OCI-LY7 (cell line): ENCODE measurements at places on chromosomes 6 and 20. TPM values are rescaled to one million over a fixed set of nuclear protein-coding genes. Genes with fewer than 3 reads are reported as not detected.

GRCh38 chr20:24694157-24694726, 224.8 kb downstream of the SYNDIG1 start:
- no peak for DNase-seq

GRCh38 chr20:53070706-53071392, 98.7 kb downstream of the TSHZ2 start:
- DNase-seq = peak; percentile 55

- no peak for DNase-seq
These were observed 87.8 kb downstream of the GMDS start for GRCh38 chr6:2157441-2158127.

DNA sequence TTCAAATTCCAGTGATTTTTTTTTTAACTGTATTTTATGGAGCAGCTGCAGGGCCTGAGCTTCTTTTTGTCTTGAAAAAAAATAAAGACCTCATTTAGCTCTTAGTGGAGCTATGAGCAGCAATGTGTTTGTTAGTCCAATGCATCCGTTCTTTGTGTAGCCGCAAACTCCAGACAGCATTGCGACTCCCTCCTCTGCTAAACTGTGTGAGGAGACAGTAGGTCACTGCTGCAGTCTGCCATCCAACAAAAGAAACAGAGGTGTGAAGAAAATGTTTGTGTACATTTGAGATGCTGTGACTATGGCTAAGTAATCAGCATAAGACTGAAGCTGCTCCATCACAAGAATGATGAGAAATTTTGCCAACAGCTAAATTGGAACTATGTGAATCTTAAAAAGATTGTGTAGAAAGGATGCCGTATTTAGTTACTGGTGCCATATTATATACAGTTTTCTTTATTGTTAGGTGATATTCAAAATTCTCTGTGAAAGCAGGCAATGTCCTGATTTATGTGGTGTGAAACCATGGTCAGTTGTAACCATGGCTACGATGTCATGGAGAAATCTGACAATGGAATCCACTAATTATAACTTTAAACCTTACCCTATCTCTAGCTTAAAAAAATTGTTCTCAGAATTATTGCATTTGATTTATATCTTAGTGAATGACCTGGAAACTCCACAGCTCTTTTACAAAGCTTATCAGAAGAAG, 428.8 kb upstream of the EPHA7 start:
- DNase-seq = no peak

- DNase-seq = peak; percentile 24
These were observed 120.9 kb upstream of the RPS6KA2 start for GRCh38 chr6:166747644-166748595.

DNA sequence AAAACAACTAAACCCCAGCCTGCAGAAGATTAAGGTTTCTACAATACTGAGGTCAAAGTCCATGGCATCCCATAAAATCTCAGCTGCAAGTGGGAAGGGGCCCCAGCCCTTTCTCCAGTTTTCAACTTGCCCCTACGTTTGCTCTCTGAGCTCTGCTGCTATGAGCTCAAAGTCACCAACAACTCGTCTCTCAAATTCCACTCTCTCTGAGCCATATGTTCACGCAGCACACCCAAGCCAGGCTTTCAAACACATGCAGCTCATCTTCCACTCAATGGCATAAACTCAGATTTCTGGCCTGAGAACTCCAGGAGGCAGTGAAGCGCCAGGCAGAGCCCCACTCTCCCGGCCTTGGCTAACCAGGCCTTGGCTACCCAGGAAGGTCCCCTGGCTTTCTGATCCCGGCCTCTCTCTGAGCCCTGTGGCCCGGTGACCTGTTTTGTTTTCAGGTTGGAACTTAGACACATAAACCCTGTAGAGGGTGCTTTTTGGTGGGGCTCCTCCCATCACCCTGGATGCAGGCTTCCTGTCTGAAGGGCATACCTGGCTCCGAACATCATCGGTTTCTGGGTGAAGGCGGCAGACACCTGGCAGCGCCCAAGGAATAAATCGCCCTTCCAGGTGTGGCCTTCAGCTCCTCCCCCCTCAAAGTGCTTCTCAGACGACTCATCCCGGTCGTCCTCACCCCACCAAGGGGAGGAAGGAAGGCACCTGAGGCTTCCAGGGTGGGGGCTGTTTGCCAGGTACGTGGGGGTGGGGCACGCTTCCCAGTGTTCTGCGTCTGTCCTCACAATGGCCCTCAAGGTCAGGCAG, 12.4 kb downstream of the SLC22A23 start:
- DNase-seq = no peak

GRCh38 chr6:12560315-12560714, 156.3 kb upstream of the PHACTR1 start:
- no peak for DNase-seq

- no peak for DNase-seq
These were observed 108.5 kb downstream of the UNC5CL start for GRCh38 chr6:40930555-40930954.

DNA sequence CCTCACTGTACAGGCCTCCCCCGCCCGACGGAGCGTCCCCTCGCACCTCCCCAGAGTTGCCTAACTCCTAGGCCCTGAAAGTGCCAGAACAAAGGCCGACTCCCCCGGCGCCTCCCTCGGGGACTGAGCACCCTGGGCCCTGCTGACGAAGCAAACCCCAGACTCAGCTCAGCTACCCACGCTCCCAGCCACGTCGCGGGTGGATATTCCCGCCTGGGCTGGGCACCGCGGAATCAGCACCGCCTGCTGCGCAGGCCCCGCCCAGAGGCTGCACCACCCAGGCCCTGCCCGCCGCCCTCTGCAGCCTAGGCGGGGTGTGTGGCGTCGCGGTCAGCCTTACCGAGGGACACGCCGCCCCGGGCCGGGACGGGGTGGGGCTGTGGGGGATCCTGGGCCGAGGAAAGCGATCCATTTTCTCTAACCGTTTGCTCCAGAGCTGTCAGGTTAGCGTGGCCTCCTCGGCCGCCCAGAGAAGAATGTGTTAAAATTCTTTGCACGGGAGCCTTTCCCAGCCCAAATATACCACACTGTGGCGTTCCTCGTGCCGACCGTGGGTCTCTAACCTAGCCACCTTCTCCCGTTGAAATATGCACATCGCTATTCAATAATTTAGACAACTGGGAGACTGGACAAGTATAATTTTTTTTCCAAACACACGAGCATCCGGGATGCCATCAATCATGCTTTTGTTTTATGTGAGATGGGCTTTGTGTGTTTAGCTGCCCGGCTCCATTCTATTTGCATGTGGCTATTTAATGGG, 31.4 kb downstream of the TFAP2A start:
- DNase-seq = no peak

- DNase-seq = no peak
These were observed 12.6 kb upstream of the PCMTD2 start for GRCh38 chr20:64242797-64243475.

GRCh38 chr20:23624324-23624691, 13.4 kb downstream of the CST3 start:
- DNase-seq = no peak

GRCh38 chr6:155171109-155171746, 92.6 kb upstream of the CLDN20 start:
- DNase-seq = no peak

- DNase-seq = no peak
These were observed 1174.7 kb upstream of the MAP3K7 start for GRCh38 chr6:91761621-91762020.

- DNase-seq = no peak
These were observed 192.6 kb upstream of the VGLL2 start for GRCh38 chr6:117072781-117073180.

GRCh38 chr6:44039839-44040350, 87.4 kb downstream of the MRPL14 start:
- no peak for DNase-seq

DNA sequence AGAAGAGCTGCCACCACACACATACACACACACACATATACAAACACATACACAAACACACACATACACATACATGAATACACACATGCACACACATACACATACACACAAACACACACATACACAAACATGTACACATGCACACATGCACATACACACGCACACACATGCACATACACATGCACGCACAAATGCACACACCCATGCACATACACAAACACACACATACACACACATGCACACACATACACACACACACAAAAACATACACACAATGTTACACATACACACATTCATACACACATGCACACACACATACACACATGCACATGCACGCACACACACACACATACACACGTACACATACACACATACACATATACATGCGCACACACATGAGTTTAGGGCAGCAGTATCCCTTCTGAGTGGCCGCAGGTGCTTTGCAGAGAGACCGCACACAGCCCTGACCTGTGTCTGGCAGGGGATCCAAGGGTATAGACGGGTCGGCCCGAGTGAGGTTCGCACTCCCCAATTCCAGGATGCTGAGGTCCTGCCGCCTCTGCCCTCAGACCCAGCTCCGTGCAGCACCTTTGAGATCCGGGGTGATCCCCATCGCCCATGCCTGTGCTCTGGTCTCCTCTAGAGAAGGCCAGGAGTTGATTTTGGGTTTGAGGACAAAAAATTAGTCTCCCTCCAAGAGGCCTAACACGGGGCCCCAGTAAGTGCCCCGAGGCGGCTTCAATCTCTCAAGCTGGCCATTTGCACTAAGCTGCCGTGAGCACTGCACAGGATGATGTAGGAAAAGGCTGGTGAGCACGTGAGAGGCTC, 56.8 kb downstream of the TMEM242 start:
- DNase-seq = no peak

GRCh38 chr20:21510414-21511384, 3.2 kb downstream of the NKX2-2 start:
- DNase-seq = no peak

- DNase-seq = peak; percentile 51
These were observed 116.3 kb upstream of the CHD6 start for GRCh38 chr20:41734506-41734945.

GRCh38 chr20:57417051-57417689, 26.0 kb downstream of the RBM38 start:
- DNase-seq = no peak

GRCh38 chr6:32906539-32906938, 34.3 kb downstream of the HLA-DMB start:
- DNase-seq = no peak

GRCh38 chr6:32154514-32155161, 697 bp downstream of the PPT2 start:
- peak; percentile 92 for DNase-seq

DNA sequence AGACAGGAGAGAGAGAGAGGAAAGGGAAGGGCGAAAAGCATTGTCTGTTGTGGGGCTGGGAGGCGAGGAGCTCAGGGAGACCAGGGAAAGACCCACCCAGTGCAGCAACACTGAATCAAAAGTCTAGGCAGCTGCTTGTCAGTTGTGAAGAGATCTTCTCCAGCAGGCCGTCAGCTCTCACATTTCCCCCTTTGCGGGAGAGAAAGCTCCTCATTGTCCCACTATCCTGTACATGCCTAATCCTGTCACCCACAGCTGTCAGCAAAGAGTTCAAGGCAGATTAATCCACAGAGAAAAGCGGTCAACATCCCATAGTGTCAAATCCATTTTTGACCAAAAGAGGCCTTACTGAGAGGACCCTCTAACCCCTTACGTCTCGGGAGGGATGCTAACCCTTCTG, 27.3 kb downstream of the RNF182 start:
- DNase-seq = no peak

DNA sequence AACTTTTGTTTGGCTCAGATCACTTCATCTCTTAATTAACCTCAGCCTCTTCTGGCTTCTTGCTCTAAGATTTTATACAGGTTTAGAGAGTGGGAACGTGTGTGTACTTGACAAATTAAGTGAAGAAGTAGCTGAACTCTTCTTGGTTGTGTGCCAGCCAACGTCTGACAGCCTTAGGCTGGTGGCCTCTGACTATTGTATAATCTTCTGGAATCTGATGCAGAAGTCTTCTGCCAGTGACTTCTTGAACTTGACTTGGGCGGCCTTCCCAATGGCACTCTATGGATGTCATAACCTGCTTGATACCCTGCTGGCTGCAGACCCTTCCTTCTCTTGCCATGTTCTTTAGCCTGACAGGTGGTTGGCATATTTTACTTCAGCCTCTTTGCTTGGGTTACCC, 660.5 kb downstream of the DOK5 start:
- DNase-seq = no peak

- no peak for DNase-seq
These were observed 107.1 kb upstream of the LGSN start for GRCh38 chr6:63426844-63427243.

DNA sequence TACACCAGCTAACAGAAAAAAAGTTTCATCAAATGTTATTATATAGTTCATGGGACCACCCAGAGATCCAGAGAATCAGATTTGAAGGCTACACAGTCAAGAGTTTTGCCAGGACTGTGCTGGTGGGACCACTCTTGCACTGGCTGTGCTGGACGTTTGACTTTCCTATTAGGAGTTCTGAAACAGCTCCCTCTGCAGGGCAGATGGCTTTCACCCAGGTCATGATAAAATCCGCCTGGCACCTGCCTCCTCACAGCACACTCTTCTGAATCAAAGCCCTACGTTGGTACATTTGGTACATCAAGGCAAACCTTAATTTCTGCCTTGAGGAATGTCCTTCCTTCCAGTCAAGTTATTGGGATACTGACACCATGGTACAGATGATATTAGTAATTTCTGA, 302.1 kb downstream of the ZNF217 start:
- DNase-seq = peak; percentile 30

DNA sequence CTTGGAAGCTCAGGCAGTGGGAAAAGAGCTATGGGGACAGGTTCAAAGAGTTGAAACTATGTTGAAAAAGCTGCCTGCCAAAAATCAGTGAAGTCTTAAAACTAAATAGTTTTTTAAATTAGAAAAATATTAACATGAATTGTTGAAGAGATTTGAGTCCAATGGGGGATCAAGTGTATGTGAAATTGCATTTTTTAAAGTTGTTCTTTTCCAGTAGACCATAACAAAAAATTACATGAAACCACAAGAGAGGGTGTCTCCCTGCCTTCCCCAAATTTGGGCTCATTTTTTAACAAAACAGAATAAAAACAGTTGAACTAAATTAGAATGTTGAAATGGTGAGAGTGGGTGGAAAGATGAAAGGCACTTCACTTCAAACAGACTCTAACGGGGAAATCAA, 31.5 kb upstream of the COL10A1 start:
- DNase-seq = no peak

DNA sequence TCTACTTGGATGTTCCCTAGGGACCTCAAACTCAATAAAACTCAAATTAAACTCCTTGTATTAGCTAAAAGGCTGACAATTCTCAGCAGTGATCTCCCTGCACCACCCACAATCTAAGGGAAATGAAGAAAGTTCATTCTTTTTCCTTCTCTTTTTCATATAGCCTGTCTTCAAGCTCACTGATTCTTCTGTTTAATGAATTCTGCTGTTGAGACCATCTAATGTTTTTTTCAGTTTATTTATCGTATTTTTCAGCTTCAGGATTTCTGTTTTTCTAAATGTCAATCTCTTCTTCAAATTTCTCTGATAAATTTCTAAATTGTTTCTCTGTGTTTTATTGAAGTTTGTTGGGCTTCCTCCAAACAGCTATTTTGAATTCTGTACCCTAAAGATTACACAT, 19.8 kb downstream of the CRISP2 start:
- no peak for DNase-seq

Gene RSPO3
- not detected in 2 replicates for total RNA-seq

Gene C6orf132
- total RNA-seq = not detected in 2 replicates

Gene TGM2
- total RNA-seq = 0.18 TPM in 1 of 2 replicates, not detected in the other

Gene PRICKLE4
- 1.2 and 2.6 TPM in 2 replicates for total RNA-seq

Gene COX4I2
- total RNA-seq = not detected in 2 replicates

Gene FAM83D
- 32.6 and 32.9 TPM in 2 replicates for total RNA-seq

Gene ARMH2
- total RNA-seq = not detected in 2 replicates

Gene BACH2
- 163 and 265 TPM in 2 replicates for total RNA-seq

Gene BPIFB2
- total RNA-seq = not detected in 2 replicates

Gene ADGRF5
- total RNA-seq = not detected in 2 replicates
